ENCODE measurements at places on chromosomes 2 and 18.

DNA sequence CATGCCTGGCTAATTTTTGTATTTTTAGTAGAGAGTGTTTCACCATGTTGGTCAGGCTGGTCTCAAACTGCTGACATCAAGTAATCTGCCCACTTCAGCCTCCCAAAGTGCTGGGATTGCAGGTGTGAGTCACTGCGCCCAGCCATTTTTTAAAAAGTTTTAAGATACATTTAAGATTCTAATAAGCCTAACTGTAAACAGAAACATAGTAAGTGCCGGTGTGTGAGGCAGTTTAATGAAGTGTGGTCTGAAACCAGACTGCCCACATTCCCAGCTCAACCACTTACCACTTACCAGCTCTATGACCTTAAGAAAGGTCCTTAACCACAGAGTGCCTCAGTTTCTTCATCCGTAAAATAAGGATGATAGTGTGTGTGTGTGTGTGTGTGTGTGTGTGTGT is 42.4 kb downstream of the TMEM237 start:
- no peak for DNase-seq

- DNase-seq: no peak
Measured at GRCh38 chr2:188308483-188308882, 16.8 kb downstream of the GULP1 start.

- DNase-seq: no peak
Measured at GRCh38 chr18:22778996-22779395, 154.1 kb upstream of the RBBP8 start.

DNA sequence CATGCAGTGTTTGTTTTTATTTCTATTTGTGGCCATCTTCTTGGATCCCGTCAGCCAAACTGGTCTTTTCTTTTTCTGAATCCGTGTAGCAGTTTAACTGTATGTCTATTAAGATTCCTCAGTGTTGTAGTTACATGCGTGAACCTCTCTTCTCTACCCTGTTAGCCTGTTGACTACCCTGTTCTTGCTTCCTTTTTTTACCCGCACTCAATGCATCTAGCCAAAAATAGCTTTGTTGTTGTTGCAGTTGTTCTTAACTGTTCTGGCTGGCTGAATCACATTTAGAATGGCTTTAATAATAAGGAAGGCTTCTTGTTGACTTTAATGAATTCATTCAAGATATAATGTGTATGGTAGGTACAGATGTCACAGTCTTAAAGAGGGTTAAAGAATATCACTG is 137.1 kb downstream of the LCLAT1 start:
- no peak for DNase-seq

DNA sequence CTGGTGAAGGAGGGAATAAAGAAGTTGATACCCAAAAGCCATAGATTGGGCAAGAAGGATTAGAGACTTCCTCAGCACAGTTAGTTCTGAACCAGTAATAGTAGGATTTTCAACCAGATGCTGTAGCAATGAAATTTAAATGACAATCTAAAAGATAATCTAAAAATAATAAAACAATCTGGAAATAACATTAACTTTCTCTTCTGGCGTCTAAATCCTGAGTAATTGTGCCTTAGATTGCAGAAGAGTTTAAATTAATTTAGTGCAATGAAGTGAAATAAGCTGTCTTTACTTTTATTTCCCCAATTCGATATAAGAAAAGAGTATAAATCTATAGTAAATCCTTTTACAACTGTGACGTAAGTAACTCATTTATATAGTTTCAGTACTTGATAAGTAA is 186.8 kb upstream of the DOK6 start:
- no peak for DNase-seq

All from foreskin fibroblast (primary cell).